Right ventricle myocardium superior (tissue), 1 donor: ENCODE measurements at places on chromosomes 12 and 14. TPM values are rescaled to one million over a fixed set of nuclear protein-coding genes. Genes with fewer than 3 reads are reported as not detected.

KITLG gene
- total RNA-seq = 10.1 TPM

RND1 gene
- 0.11 TPM for total RNA-seq

SERPINA9 gene
- not detected for total RNA-seq

SLC25A47 gene
- total RNA-seq = not detected

PLA2G1B gene
- not detected for total RNA-seq

SIRT4 gene
- 8.6 TPM for total RNA-seq

ETFBKMT gene
- 7.0 TPM for total RNA-seq

HNRNPA1 gene
- 389 TPM for total RNA-seq

GPR135 gene
- total RNA-seq = 1.4 TPM

CCDC85C gene
- 46.6 TPM for total RNA-seq

CCDC175 gene
- total RNA-seq = not detected

- no peak for DNase-seq
Observed at GRCh38 chr12:128682548-128683275, 141.0 kb downstream of the SLC15A4 start.

- DNase-seq = no peak
Observed at GRCh38 chr14:66268802-66269334, 217.3 kb upstream of the CCDC196 start.

GRCh38 chr14:77181603-77182437 lies at the start of gene TMEM63C:
Gene TMEM63C, plus strand, starts transcription at chr14:77181798. Its CDS starts 37,016 bp downstream, at chr14:77218814.
- no peak for DNase-seq

DNA sequence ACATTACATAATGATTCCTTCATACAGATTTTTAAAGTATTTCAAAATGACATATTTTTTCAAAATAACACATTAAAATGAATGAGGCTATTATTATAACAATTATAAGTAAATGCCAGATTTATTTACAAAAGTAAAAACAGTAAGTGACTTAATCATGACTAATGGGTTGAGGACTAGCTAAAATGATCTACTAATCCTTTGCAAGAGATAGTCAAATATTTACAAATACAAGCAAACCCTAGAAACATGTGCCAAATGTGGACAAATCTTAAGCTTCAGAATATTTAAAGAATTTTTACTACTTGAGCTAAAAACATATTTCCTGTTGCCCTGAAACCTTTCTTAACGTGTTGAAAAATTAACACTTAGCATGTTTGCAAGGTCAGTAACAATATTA lies 74.8 kb downstream of the KIF21A start:
- DNase-seq = no peak

DNA sequence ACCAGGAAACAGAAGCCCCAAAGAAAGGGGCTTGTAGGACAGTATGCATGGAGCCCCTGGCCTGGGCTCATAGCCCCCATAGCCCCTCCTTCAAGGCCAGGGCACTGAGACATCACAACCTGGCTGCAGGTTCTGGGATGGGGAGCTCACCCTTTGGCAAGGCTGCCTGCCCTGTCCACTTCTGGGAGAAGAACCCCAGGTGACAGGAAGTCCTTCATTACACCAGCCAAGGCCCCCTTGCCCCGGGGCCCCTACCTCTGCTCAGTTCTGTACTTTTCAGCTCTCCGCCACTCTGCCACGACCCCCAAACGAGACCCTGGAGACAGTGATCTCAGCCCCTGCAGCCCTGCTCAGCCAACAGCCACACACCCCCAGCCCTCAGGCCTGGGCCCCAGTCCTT lies 223.2 kb upstream of the RTL1 start:
- DNase-seq = no peak

GRCh38 chr14:64692189-64692985 lies 11.8 kb upstream of the PLEKHG3 start:
- DNase-seq = no peak

GRCh38 chr14:34270361-34270760 lies 191.7 kb downstream of the SPTSSA start:
- DNase-seq = no peak

GRCh38 chr14:88322504-88323085 lies 474 bp downstream of the KCNK10 start:
- no peak for DNase-seq

- DNase-seq = no peak
Observed at GRCh38 chr14:76993752-76994151, 34.8 kb downstream of the IRF2BPL start.

GRCh38 chr14:95389471-95390011 lies 69.8 kb upstream of the CLMN start:
- DNase-seq = peak; percentile 86

- no peak for DNase-seq
Observed at GRCh38 chr14:60175255-60175902, 10.2 kb upstream of the DHRS7 start.

- no peak for DNase-seq
Observed at GRCh38 chr14:79442786-79443185, 768.5 kb downstream of the DIO2 start.

DNA sequence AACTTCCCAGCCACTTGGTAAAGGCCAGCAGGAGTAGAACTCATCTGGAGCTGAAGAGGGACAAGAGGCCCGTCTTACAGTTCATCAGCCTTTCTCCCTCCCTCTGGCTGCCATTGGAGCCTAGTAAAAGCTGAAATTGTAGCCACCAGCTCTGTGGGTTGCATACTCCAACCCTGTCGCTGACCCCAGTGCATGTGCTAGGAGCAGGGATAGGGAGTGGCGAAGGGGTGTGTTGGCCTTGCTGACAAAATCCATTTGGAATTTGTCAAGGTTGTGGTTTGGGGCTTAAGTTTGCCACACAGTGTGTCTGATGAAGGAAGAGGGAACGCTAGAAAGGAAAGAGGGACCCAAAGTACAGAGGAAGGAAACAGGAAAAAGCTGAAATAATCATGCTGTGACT lies 4.0 kb upstream of the ARF3 start:
- no peak for DNase-seq

DNA sequence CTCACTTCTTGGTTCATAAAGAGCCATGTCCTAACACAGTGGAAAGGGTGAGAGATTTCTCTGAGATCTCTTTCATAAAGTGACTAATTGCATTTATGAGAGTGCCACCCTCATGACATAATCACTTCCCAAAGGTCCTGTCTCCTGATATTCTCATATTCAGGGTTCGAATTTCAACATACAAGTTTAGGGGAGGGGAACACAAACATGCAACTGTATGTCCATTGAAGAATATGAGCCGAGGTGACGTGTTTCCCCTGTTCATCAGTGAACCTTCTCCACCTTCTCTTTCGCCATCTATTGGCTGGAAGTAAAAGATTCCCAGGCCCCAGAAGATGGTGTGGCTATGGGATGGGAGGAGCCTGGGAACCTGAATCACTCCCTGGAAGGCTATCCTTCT lies 354.2 kb upstream of the ATP2B1 start:
- no peak for DNase-seq

GRCh38 chr14:102094101-102094500 lies 7.3 kb upstream of the HSP90AA1 start:
- DNase-seq = no peak

GRCh38 chr12:110582276-110583136 lies 612 bp downstream of the PPTC7 start:
- DNase-seq = peak; percentile 80

- DNase-seq = peak; percentile 63
Observed at GRCh38 chr12:47818467-47819137, 1.1 kb downstream of the HDAC7 start.

- DNase-seq = peak; percentile 20
Observed at GRCh38 chr12:31005944-31006361, 67.7 kb upstream of the DDX11 start.

DNA sequence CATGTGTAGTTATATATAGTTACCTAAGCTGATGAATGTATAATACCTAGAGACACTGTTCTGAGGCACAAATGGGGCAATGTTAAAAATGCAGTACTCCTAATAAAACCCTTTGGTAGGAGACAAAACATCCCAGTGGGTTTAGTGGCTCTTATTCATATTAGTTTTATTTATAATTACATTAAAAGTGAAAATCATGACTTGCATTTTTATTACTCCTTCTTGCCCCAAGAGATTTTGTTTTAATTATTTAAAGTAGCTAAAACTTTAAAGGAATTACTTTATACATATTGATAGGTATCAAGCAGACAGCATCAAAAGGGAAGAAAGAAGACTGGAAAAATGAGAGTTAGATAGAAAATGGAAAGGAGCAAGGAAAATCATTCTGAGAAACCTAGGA lies 688.6 kb downstream of the GALC start:
- DNase-seq = no peak

- DNase-seq = no peak
Observed at GRCh38 chr14:73125746-73126145, 10.6 kb upstream of the PSEN1 start.
